ENCODE measurements at places on chromosomes 1 and 21. TPM values are rescaled to one million over a fixed set of nuclear protein-coding genes. Genes with fewer than 3 reads are reported as not detected.
A peak's percentile ranks its signal among the peaks of the same experiment; 100 is the strongest.

TRIM45 gene
- 16.7 TPM for total RNA-seq

ARHGEF10L gene
- total RNA-seq = 14.1 TPM

S100A5 gene
- not detected for total RNA-seq

HSD11B1 gene
- 0.18 TPM for total RNA-seq

FAM3B gene
- total RNA-seq = 0.27 TPM

WNT3A gene
- not detected for total RNA-seq

DNA sequence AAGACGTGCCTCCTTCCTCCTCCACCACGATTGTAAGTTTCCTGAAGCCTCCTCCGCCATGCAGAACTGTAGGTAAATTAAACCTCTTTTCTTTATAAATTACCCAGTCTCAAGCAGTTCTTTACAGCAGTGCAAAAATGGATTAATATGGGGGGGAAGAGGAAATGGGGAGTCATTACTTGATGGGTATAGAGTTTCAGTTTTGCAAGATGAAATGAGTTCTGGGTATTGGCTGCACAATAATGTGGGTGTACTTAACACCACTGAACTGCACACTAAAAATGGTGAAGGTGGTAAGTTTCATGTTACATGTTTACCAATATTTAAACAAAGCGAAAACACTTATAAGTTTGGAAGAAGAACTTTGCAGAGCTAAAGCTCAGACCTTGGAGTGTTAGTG is 24.3 kb upstream of the DISP1 start:
- peaks cover 20% of the 10 kb centered on the region for H3K4me1 ChIP-seq
- H3K27me3 ChIP-seq = no peaks in the 10 kb centered on the region
- no peaks in the 10 kb centered on the region for H3K36me3 ChIP-seq

GRCh38 chr1:223227486-223228196 is 84.6 kb upstream of the TLR5 start:
- H3K27ac ChIP-seq = no peak overlapping the region
- no peaks in the 10 kb centered on the region for H3K36me3 ChIP-seq
- H3K27me3 ChIP-seq = peaks cover 3% of the 10 kb centered on the region
- no peak overlapping the region for H3K4me3 ChIP-seq
- no peak for DNase-seq
- H3K4me1 ChIP-seq = peaks cover under 1% of the 10 kb centered on the region

GRCh38 chr1:84245563-84245962 is 55.9 kb upstream of the SAMD13 start:
- no peaks in the 10 kb centered on the region for H3K36me3 ChIP-seq
- no peak for DNase-seq
- no peaks in the 10 kb centered on the region for H3K27me3 ChIP-seq
- no peak overlapping the region for H3K4me3 ChIP-seq
- H3K27ac ChIP-seq = no peak overlapping the region

DNA sequence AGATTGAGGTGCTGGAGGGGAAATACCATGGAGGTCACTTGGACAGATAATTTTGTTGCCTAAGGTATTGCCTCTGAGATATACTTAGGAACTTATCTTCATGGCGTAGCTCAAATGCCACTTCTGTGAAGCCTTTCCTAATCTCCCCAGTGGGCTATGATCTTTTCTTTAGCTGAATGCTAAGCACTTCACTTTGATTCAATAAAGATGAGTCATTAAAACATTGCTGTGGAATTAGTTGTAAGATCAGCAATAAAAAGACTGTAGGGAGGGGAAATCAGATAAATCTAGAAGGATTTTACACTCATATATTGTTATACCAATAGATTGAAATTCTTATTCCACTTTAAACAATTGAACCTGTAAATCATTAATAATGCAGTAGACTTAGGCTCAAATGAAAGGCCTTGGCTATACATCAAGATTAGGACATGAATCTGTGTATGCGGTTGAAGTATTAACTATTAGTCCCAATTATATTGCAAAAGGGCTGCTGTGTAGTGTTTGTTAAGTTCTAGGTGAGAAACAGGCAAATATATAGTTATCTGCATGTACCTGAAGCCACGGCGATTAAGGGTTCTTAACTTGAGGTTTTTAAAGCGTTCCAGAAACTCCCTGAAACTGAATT is 19.2 kb upstream of the MAGOH start:
- no peak for DNase-seq
- H3K27ac ChIP-seq = no peak overlapping the region
- H3K27me3 ChIP-seq = no peaks in the 10 kb centered on the region
- H3K4me3 ChIP-seq = no peak overlapping the region

DNA sequence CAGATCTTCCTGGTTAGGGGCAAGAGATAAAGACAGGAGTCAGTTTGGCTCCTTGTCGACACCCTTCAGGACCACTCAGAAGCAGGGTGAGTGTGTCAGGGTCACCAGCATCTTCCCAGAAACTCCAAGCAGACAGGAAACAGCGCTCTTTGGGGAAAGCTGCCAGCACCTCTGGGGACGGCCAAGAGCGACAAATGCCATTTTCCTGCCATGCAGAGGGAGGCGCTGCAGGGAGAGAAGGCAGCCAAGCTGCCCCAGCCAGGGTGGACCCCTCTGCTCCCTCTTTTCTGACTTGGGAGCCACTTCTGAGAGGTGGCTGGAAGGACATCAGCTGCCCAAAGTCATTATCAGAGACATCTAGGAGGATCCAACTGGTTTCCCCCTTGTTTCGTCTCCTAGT is 29.0 kb downstream of the SIM2 start:
- H3K27ac ChIP-seq = no peak overlapping the region
- no peaks in the 10 kb centered on the region for H3K4me1 ChIP-seq
- peaks cover 17% of the 10 kb centered on the region for H3K27me3 ChIP-seq
- no peaks in the 10 kb centered on the region for H3K36me3 ChIP-seq
- DNase-seq = no peak

- DNase-seq = no peak
- peak overlapping the region; percentile 83 for H3K4me3 ChIP-seq
- H3K4me1 ChIP-seq = peaks cover 43% of the 10 kb centered on the region
- peaks cover 5% of the 10 kb centered on the region for H3K36me3 ChIP-seq
- H3K27ac ChIP-seq = peak overlapping the region; percentile 96
Measured at GRCh38 chr1:203629016-203629506, 2.4 kb downstream of the ATP2B4 start.

- peaks cover 13% of the 10 kb centered on the region for H3K27me3 ChIP-seq
- DNase-seq = no peak
- H3K36me3 ChIP-seq = no peaks in the 10 kb centered on the region
- no peak overlapping the region for H3K4me3 ChIP-seq
- peaks cover 28% of the 10 kb centered on the region for H3K4me1 ChIP-seq
- no peak overlapping the region for H3K27ac ChIP-seq
Measured at GRCh38 chr1:1942753-1943656, 23.9 kb upstream of the TMEM52 start.

GRCh38 chr1:89809556-89809955 is 11.3 kb upstream of the LRRC8D start:
- no peak overlapping the region for H3K4me3 ChIP-seq
- H3K4me1 ChIP-seq = no peaks in the 10 kb centered on the region
- no peak for DNase-seq
- no peaks in the 10 kb centered on the region for H3K36me3 ChIP-seq

DNA sequence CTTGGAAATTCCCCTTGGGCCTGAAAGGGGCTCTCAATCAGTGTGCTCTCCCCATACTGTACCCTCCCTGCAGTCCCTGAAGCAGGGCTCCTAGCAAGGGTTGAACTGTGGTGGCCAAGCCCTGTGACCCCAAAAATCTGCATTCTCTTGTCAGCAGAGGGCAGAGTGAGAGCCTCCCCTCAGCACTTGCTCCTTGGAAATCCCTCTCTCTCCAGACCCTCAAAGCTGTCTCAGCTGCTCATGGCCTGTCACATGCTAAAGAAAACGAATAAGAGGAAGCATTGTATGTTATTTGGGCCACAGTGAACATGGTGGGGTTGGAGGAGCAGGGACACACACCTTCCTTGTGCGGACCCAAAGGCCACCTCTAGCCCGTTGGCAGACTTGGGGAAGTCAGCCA is 47.2 kb upstream of the SYNC start:
- H3K36me3 ChIP-seq = peaks cover 5% of the 10 kb centered on the region
- peaks cover 3% of the 10 kb centered on the region for H3K27me3 ChIP-seq
- H3K4me3 ChIP-seq = no peak overlapping the region

DNA sequence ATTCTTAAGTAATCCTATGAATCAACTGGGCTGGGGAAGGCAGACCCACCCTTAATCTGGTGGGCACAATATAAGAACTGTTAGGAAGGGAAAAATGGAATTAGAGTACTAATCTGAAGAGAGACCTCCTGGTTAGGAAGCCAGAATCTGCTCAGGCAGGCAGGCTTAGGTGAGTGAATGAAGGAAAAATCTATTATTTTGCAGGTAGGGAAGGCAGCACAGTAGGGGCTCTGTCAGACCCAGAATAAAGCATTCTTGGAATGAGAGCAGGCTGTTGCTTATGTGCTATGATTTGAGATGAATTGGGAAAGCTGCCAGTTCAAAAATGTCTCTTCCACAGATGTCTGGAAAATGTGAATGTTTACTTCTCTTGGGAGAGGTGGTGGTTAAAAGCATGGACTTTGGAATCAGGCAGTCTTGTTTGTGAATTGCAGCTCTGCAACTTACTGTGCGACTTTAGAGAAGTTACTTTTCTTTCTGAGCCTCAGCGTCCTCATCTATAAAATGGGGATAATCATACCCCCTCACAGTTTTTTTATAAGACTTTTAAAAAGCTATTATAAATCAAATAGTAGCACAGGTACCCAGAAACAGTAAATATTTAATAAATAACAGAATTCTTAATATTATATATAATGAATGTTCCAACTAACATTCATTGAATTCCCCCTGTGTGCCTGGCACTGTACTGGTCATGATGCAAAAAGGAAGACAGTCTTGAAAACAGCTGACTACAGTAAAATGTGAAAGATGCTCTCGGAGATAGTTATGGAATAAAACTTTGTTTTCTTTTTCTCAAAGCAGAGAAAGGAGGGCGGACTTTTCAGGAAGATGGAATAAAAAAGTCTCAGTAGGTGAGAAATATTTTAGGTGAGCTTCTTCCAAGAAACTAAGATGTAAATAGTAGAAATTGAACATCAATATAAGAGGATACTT is 15.3 kb upstream of the ZNF644 start:
- no peaks in the 10 kb centered on the region for H3K27me3 ChIP-seq
- H3K36me3 ChIP-seq = no peaks in the 10 kb centered on the region
- H3K4me3 ChIP-seq = no peak overlapping the region
- H3K4me1 ChIP-seq = peaks cover 2% of the 10 kb centered on the region
- peak; percentile 95 for DNase-seq
